CD4-positive, alpha-beta memory T cell (primary cell): ENCODE measurements at places on chromosomes 4 and X. TPM values are rescaled to one million over a fixed set of nuclear protein-coding genes. Genes with fewer than 3 reads are reported as not detected.

Gene PDS5A
- 96.9 TPM for total RNA-seq

Gene WAS
- total RNA-seq: 110 TPM

Gene WFS1
- 5.4 TPM for total RNA-seq

Gene CLDN34
- total RNA-seq: not detected

Gene HSFX2
- not detected for total RNA-seq

Gene ZFP42
- not detected for total RNA-seq

Gene NLGN3
- 2.3 TPM for total RNA-seq

DNA sequence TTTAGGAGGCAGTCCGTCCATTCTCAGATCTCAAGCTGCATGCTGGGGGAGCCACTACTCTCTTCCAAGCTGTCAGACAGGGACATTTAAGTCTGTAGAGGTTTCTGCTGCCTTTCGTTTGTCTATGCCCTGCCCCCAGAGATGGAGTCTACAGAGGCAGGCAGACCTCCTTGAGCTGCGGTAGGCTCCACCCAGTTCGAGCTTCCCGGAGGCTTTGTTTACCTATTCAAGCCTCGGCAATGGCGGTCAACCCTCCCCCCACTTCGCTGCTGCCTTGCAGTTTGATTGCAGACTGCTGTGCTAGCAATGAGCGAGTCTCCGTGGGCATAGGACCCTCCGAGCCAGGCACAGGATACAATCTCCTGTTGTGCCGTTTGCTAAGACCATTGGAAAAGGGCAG is 10.7 kb upstream of the ADH5 start:
- no peak for DNase-seq

DNA sequence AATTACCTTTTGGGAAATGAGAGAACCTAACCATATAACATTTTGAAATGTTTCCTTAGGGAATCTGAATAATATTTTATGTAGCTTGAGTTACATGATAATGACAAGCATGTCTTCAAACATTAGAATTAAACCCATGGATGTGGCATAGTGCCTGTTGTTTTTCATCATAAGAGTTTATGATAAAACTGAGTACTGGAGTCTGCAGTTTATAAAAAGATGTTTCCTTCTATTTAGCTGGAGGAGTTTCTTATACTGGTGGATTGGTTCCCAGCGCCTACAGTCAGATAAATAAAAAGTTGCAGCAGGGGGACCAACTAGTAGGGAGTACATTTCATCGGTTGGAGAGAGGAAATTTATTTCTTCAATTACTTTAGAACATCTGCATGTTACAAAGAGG is 70.1 kb upstream of the PCDH18 start:
- DNase-seq: no peak

DNA sequence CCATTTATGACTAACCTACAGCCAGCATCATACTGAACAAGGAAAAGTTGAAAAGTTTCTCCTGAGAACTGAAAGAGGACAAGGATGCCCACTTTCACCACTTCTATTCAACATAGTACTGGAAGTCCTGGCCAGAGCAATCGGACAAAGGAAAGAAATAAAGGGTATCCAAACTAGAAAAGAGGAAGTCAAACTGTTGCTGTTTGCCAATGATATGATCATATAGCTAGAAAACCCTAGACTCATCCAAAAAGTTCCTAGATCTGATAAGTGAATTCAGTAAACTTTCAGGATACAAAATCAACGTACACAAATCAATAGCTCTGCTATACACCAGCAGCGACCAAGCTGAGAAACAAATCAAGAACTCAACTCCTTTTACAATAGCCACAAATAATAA is 64.5 kb downstream of the CENPC start:
- DNase-seq: no peak

GRCh38 chrX:75361788-75362187 is 87.9 kb downstream of the UPRT start:
- DNase-seq: no peak

DNA sequence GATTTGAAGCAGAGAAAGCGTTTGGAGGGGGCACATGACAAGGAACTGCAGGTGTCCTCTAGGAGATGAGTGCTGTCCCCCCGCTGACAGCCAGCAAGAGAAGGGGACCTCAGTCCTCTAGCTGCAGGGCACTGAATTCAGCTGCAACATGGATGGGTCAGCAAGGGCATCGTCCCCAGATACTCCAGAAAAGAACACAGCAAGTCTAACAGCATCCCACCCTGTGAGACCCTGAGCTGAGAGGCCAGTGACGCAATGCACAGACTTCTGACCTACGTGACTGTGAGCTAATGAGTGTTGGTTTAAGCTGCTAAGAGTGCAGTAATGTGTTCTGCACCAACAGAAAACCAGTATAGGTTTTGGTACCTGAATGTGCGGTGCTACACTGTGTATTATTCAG is 11.6 kb upstream of the CENPVL2 start:
- DNase-seq: no peak

DNA sequence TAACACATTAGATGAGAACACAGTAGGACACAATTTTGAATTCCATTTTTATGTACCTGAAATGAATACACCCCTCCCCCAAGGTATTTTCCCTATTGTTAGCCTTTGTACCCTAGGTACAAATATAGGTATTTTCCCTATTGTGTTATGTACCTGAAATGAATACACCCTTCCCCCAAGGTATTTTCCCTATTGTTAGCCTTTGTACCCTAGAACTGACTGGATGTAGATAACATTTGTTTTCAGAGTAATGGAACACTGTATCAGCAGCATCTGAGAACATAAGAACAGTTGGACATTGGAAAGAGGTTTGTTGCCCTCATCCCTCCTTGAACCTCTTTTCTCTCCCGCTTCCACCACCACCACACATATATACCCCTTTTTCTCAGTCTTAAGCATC is 37.6 kb downstream of the YIPF6 start:
- DNase-seq: no peak

- no peak for DNase-seq
These were observed 322.1 kb downstream of the CBLL2 start for GRCh38 chrX:22594766-22595165.

DNA sequence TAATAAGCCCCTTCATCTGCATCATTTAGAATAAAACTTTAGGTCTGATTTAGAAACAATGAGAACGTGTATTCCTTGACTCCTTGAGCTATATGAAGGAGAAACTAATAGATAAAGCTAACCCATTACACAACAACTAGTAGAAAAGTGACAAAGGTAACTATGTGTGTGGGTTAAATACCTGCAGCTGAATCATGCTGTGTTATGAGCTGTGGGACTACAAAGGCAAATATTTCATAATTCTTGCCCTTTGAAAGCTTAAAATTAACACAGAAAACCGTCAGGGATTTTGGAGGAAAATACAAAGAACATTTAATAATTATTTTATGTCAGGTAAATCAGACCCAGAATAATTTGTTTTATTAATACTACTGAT is 898 bp upstream of the NDP start:
- no peak for DNase-seq

- no peak for DNase-seq
These were observed 2.2 kb downstream of the PCDH10 start for GRCh38 chr4:133151341-133151690.

GRCh38 chr4:44740201-44740600 is 13.8 kb upstream of the GNPDA2 start:
- DNase-seq: no peak

DNA sequence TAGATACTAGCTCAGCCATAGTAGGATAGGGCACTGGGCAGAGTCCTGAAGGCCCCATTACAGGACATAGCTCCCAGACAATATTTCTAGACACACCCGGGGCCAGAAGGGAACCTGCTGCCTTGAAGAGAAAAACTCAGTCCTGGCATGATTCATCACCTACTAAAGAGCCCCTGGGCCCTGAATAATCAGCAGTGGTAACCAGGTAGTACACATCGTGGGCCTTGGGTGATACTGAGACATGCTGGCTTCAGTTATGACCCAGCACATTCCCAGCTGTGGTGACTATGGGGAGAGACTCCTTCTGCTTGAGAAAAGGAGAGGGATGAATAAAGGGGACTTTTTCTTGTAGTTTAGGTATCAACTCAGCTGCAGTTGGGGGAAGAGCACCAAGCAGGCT is 104.3 kb upstream of the STK26 start:
- no peak for DNase-seq
